ENCODE measurements at places on chromosomes 6 and 20.

DNA sequence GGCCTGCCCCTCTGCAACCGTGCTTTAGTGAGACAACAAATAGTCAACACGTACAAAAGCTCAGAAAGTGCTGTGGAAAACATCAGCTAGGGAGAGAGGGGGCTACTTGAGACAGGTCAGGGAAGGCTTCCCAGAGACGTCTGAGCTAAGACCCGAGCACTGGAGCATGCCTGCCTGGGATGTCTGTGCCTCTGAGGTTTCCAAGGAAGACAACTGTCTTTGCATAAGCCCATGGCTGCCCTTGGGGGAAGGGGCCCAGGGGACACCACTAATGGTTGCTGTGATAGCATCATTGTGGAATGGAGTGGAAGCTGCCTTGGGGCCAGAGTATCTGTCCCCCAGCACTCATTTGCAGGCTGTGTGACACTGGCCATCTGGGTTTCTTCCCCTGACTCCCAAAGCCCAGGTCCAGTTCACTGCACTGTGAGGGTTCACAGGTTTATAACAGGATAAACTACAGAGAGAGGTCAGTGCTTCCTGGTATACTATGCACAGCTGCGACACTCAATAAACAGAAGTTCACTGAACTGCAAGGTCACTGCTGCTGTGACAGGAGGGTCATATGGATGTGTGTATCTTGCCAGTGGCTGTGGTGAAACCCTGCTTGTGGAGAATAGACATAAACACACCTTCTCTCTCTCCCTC, 1.5 kb upstream of the ARFGEF2 start:
- no peak for DNase-seq

DNA sequence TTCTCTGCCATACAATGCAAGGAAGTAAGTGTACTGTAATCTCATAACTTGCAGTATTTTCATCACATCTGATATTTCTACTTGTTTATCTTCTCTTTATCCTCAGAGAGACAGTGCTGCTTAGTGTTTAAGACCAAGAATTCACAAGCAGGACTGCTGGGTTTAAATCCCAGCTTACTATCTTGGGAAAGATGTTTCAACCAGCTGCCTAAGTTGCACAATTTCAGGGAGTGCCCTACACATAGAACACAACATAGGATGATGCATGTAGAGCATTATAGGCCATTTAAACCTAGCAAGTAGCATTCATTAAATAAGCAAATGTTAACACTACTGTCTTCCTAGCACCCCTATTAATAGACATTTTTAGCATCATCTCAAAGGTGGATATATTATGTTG, 205.2 kb upstream of the CEP162 start:
- DNase-seq, result no peak

DNA sequence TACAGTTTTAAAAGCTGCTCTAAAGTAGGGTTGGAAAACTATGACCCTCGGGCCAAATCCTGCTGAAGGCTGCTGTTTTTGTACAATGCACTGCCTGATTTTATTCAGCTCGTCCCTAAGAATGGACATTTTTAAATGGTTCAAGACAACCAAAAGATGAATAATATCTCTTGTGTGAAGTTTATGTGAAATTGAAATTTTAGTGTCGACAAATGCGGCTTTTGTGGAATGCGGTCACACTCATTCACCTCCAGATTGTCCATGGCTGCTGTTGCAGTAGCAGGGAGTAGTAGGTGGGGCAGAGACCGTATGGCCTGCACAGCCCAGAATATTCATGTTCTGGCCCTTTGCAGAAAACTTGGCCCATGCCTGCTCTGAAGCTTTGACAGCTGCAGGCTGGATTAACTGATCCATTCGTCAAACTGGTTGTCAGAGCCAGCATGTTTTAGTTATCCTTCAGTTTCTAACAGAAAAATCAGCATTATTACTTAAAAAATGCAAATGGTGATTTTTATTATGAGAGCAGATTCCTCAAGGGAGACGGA, 91.6 kb downstream of the PSMG4 start:
- DNase-seq, result no peak

DNA sequence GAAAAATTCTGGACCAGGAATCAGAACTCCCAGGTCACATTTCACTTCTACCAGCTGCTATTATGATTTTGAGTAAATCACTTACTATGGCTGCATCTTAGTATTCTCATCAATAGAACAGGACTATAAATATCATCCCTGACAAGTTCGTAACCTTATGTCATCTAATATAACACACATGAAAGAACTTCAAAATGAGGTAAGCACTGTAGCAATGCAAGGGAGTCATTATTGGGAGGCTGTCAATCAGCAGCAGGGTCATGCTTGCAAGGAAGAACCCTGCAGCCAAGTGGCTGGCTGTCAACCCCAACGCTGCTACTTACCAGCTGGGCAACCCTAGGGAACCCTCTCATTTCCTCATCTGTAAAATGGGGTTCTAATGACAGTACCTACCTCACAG, 123.3 kb upstream of the B3GAT2 start:
- DNase-seq, result no peak

- no peak for DNase-seq
Measured at GRCh38 chr6:12962529-12962928, 246.0 kb downstream of the PHACTR1 start.

GRCh38 chr20:18743665-18744440, 69.7 kb upstream of the SCP2D1 start:
- no peak for DNase-seq

- DNase-seq, result no peak
Measured at GRCh38 chr6:134414793-134415192, 96.9 kb upstream of the SGK1 start.

GRCh38 chr6:150881911-150882481, 16.5 kb downstream of the MTHFD1L start:
- DNase-seq, result no peak

GRCh38 chr6:53603386-53604116, 58.6 kb upstream of the GCLC start:
- DNase-seq, result no peak

DNA sequence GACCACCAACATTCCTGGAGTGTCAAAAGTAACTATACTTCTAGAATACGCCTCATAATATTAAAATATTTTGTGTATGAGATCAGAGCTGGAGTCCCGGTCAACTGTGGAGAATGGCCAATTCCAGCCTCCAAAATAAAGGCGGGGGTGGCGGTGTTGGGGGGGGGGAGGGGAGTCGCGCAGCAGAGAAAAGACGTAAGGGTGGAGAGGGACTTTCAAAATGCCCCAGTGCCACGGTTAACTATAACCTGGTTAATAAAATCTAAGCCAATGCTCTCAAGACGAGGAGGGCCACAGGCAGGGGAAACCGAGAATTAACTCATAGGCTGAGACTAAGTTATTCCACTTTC, 1.3 kb downstream of the NUP153 start:
- DNase-seq, result no peak

- DNase-seq, result no peak
Measured at GRCh38 chr6:34992376-34992775, 103.3 kb downstream of the ANKS1A start.

DNA sequence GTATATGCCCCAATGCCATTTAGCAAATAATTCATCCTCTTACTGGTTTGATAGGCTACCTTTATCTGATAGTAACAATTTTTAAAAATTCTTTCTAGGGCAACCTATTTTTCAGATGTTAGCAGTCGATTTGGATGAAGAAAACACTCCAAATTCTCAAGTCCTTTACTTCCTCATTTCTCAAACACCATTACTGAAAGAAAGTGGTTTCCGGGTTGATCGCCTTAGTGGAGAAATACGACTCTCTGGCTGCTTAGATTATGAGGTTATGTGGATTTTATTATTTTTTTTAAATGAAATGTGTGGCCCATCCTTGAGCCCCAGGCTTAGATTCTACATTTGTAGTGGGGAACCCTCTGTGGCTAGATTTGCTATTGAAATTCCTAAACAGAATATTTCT, 26.3 kb downstream of the CDH26 start:
- DNase-seq, result no peak

DNA sequence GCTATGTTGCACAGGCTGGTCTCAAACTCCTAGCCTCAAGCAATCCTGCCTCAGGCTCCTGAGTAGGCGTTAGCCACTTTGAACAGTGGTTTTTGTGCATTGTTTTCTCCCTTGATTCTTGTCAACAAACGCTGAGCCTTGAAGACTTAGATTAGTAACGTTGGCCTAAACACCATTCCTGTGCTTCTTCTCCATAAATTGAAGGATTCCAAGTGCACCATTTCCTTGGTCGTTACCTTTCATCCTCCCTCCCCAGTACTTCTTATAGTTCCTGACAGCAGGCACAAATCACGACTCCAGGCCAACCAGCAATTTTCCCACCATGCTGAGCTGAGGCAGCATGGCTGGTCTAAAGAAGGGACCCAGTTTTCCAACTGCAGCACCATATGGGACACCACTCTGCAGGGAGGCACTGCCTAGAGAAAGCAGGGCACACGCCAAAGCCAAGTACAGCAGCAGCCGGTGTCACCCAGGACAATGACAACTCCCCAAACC, 8.9 kb downstream of the RPS10 start:
- DNase-seq, result no peak

DNA sequence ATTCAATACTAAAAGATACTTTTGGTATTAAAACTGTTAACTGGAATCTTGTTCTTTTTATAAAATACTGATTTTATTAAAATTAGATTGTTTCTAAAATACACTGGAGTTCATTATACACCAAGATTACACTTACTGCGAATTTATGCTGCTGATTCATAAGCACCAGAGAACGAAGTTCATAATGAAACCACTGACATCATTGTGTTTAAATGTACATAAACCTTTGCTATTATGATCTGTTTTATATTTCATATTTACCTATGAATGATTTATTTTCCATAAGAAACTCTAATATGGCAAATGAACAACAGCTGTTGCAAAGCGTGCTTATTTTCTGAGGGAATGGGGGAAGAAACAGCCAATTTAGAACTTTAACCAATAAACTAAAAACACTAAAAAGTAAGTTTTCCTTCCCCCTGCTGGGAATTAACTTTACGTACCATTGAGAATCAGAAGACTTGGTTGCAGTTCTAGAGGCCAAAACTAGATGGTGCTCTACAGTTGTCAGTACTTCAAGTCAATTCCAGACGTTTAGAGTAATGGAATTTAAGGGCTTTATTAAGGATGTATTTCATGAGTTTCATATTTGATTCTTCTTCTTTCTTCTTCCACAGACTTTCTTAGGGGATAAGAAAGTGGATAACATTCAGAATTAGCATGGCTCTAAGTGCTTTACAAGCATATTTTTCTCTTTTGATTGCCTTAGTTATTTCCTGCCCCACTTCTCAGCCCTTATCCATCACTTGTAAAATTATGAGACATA, 30.8 kb upstream of the COL19A1 start:
- DNase-seq, result no peak

- DNase-seq, result no peak
Measured at GRCh38 chr6:144634371-144634770, 349.2 kb downstream of the UTRN start.

DNA sequence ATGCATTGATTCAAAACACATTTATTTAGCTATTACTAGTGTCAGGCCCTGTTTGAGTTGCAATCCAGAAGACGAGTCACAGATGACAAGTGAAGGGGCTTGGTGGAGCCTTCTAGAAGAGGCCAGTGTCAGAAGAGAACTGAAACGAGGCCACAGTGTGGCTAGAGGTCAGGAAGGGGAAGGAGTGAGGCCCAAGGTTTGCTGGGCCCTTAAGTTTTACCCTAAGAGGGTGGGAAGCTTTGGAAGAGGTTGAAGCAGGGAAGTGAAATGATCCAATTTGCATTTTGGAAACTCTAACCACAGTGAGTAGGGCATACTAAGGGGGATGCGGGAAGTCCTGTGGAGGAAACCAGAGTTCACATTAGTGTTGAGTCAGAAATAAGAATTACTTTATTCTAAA, 25.0 kb downstream of the TTK start:
- DNase-seq, result no peak

DNA sequence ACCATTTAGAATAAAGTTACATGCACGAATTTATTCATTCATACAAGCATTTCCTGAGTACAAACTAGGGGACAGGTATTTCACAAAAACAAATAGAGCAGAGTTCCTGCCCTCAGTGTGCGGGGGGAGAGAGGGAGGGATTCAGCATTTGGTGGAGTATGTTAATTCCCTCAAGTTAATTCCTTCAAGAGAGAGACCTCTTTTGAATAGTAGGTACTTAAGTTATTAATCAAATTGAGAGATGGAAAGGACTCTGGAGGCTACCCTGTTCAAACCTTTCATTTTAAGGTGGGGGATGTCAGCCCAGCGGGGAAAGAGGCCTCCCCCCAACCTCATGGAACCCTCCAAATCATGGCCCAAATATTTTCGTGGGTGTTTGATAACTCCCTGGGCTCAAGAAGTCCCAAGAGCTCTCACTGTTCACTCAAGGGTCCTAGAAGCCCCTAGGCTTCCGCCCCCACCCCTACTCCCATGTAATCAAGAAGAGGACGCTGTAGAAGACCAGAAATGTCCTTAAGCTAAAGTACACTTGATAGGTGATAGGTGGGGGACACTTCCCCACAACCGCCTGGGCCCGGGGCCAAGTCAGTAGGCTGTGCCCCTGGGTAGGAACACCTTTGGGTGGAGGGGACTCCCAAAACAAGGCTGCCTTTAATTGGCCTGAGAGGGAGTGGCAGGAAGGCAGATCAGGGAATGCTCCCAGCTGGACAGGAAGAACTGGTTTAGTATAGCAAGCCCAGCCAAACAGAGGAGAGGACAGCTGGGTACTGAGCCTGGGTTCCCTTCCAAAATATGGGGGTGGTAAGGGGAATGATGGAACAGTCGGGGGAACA, 2.9 kb downstream of the SDC4 start:
- no peak for DNase-seq

GRCh38 chr6:35624341-35625070, 64.2 kb downstream of the FKBP5 start:
- DNase-seq, result no peak

DNA sequence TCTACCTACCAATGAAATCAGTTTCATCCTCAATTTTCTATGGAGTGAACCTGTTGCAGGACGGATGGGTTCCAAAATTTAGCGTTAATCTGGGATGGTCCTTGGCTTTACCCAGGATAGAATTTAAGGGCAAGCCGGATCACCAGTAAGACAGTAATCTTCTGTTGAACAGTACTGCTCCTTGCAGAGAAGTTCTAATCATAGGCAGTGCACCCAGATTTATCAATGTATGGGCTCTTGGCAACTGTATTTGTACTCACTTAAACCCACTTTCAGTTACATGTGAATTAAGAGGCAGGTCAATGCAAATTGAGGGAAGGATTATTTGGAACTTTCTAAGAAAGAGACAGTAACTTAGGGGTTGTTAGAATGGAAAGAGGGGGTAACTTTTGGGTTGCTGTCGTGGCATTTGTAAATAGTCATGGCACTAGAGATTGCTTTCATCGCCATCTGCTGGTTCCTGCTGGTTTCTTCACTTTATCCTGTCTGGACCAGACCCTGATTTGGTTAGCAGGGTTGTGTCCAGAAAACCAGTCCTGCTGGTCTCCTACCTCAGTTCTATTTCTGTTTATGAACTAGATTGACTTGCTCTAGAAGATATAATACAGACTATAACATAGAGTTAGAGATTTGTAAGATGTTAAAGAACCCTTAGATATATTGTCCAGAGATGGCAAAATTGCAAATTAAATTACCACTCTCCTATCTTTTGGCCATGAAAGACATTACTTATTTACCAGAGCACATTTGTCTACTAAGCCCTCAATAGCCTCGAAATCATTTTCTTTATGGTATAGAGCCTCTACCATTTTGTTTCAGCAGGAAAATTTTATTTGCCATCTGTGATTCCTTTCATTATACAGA, 646.3 kb downstream of the UTRN start:
- DNase-seq, result no peak

- DNase-seq, result peak; percentile 19
Measured at GRCh38 chr6:33683051-33683571, 28.4 kb downstream of the UQCC2 start.

GRCh38 chr6:21847711-21848480, 254.3 kb downstream of the SOX4 start:
- no peak for DNase-seq

- no peak for DNase-seq
Measured at GRCh38 chr20:21967481-21967880, 262.0 kb downstream of the PAX1 start.

GRCh38 chr6:143629104-143630080, 48.4 kb upstream of the PHACTR2 start:
- DNase-seq, result no peak

Data from stimulated activated CD4-positive, alpha-beta T cell treated with anti-CD3 and anti-CD28 coated beads, Interleukin-1b, Interleukin-23, amount 100 ng/mL, for 1 hour (primary cell).